ENCODE measurements at places on chromosomes 5 and 9. TPM values are rescaled to one million over a fixed set of nuclear protein-coding genes. Genes with fewer than 3 reads are reported as not detected.

GRCh38 chr9:121545875-121546423, 46.3 kb upstream of the GGTA1 start:
- peak; percentile 74 for DNase-seq
- no peaks in the 10 kb centered on the region for H3K36me3 ChIP-seq
- no peaks in the 10 kb centered on the region for H3K4me1 ChIP-seq
- H3K4me3 ChIP-seq: no peak overlapping the region
- H3K27me3 ChIP-seq: peaks cover 24% of the 10 kb centered on the region

DNA sequence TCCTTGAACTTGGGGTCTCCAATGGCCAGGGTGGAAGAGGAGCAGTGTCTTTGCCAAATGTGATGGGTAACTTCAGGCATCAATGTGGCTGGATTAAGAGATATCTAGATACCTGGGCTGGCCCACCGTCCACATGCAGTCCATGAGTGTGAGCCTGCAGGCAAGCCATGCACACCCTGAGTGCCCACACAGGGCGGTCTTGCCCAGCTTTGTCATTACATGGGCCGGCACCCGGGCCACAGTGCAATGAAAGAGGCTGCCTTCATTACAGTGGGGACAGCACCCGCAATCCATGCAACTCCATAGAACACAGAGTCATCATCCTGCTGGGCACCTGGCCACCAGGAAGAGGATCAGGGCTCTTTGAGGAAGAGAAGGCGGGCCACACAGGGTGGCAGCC, 263.8 kb upstream of the IRX1 start:
- H3K27ac ChIP-seq: no peak overlapping the region
- H3K36me3 ChIP-seq: no peaks in the 10 kb centered on the region
- DNase-seq: no peak
- H3K27me3 ChIP-seq: no peaks in the 10 kb centered on the region
- H3K4me1 ChIP-seq: no peaks in the 10 kb centered on the region

- H3K4me3 ChIP-seq: no peak overlapping the region
- peaks cover 3% of the 10 kb centered on the region for H3K4me1 ChIP-seq
- H3K27me3 ChIP-seq: no peaks in the 10 kb centered on the region
- peaks cover 54% of the 10 kb centered on the region for H3K36me3 ChIP-seq
Observed at GRCh38 chr5:66179297-66180051, 35.4 kb downstream of the SREK1 start.

DNA sequence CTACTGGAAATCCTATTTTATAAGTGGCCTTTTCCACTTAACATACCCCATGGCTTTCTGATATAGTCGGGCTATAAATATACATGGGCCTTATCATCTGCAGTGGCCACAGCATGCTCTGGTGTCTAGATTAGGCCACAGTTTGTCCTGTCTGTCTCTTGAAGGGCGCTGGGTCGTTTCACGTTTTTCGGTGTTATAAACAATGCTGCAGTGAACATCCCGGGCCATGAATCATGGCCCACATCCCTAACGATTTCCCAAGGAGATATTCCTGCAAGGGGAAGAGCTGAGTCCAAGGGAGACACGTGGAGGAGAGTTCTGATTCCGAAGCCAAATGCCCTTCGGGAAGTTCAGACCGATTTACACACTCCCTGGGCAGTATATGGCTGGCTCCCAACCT, 8.4 kb downstream of the PLPP7 start:
- H3K27me3 ChIP-seq: peaks cover 4% of the 10 kb centered on the region
- H3K4me1 ChIP-seq: no peaks in the 10 kb centered on the region
- no peak for DNase-seq

DNA sequence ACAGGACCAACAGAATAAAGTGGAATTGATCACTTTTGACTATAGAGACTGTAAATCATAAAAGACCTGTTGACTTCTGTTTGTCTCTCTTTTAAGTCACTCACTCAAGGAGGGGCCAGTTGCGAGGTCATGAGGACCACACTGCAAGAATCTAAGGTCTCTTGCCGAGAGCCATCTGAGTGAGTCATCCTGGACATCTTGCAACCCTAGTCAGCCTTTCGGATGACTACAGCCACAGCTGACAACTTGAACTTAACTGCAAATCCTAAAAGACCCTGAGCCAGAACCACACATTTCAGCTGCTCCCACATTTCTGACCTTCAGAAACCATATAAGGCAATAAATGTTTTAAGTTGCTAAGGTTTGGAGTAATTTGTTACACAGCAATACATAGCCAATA, 129.7 kb upstream of the RAD23B start:
- no peak for DNase-seq
- H3K4me1 ChIP-seq: no peaks in the 10 kb centered on the region
- no peak overlapping the region for H3K27ac ChIP-seq
- H3K36me3 ChIP-seq: no peaks in the 10 kb centered on the region
- peaks cover 10% of the 10 kb centered on the region for H3K27me3 ChIP-seq

GRCh38 chr9:138060365-138060764, 182.8 kb downstream of the CACNA1B start:
- no peak for DNase-seq
- H3K36me3 ChIP-seq: no peaks in the 10 kb centered on the region
- H3K27me3 ChIP-seq: no peaks in the 10 kb centered on the region
- H3K4me1 ChIP-seq: no peaks in the 10 kb centered on the region
- H3K27ac ChIP-seq: no peak overlapping the region

DNA sequence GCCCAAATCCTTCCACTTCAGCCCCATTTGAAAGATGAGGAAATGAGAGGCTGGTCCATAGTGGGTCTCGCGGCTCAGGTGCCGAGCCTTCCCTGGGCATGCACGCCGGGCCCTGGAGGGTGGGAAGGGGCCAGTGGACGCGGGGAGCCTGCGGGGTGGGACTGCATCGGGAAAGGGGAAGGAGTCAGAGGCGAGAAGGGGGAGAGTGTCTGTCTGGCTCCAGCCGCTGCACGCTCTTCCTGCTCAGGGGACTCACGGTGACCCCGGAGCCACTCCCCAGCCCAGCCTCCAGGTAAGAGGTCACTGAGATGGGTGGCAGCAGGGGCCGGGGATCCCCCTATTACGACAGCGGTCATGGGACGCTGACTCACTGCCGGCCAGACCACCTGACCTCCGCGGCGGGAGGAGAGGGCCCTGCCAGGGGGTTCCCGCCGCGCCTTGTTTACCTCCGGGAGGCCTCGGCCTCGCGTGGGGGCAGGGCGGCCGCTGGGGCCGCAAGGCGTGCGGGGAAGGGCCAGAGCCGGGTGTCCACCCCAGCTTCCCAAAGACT, 1.9 kb upstream of the SQSTM1 start:
- no peaks in the 10 kb centered on the region for H3K27me3 ChIP-seq
- H3K4me3 ChIP-seq: peak overlapping the region; percentile 51
- H3K36me3 ChIP-seq: peaks cover 22% of the 10 kb centered on the region

DNA sequence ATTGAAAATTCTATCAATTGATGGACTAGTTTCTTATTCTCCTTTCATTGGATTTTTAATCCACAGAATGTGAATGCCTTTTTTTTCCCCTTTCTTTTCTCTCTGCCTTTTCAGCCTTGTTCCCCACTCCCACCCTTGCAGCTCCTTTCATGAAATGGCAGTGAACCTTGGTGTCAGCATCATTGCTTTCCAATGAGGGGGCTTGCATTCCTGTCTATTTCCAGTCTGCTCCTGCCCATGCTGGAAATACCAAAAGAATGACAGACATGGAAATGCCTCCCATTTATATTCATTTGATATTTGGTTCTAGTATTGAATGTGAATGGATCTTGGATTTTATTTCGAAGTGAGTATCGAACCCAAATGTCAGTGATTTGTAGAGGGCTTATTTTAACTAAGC, 162.7 kb upstream of the SGCD start:
- no peak overlapping the region for H3K27ac ChIP-seq
- no peaks in the 10 kb centered on the region for H3K27me3 ChIP-seq
- no peaks in the 10 kb centered on the region for H3K4me1 ChIP-seq

Gene NLN
- 11.0 TPM for total RNA-seq

Gene PCDHA2
- total RNA-seq: not detected

Gene TEK
- total RNA-seq: not detected

Gene NEUROG1
- not detected for total RNA-seq

Data from activated CD4-positive, alpha-beta T cell treated with anti-CD3 and anti-CD28 coated beads, Interleukin-2, amount 10 ng/mL, durations not matched to agents 7 days and 5 days (primary cell).